ENCODE measurements at places on chromosomes 7 and 10.

DNA sequence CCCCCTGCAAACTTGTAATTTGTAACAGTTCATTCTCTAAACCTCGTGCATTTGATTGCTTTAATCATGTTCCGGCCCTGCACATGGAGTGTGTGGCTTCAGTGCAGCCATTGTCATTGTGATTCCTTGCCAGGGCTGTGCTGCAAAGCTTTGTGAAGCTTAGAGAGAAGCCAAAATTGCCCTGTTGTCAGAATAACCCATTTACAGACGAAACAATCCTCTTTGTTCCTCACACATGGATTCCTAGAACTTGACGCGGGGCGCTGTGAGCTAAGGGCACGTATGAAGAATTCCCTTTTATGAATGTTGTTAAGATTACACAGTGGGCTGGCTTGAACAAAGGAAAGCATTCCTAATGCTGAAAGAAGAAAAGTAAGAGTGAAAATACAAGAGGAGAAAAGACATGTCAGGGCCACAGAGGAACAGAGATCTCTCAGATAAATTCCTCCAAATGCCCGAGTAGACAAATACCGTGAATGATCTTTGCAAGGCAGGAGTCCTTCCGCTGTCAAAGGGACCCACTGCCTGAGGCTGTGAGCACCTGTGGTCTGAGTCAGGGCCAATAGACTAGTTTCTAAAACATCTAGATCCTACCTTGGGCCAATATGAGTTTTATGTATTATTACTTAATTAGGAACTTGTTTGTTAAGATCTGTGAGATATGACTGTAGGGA, 205.4 kb upstream of the C7orf33 start:
- DNase-seq: no peak

- no peak for DNase-seq
Observed at GRCh38 chr10:47452495-47453140, 31.3 kb downstream of the ANXA8 start.

DNA sequence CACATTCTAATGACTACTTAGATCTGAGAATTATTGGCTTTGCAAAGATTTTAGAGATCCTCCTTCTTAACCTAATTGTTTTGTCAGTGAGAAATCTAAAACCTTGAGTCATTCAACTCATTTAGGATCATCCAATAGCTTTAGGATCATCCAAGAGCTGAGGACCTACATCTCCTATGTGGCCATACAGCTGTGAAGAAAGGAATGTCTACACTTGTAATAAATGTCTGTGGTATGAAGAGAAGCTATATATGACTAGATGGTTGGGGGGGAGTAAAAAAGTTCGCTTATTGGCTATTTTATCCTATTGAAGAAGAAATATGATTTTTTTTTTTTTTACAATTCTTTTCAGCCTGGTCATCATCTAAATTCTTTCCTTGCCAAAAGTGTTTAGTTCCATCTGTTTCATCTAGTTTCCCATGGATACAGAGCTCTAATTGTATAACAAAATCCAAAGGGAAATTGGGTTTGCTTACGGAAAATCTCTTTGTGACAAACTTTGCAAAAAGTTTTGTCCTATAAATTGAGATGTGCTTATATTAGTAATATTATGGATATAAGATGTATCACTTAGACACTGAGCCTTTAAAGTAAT, 196.7 kb downstream of the PRKG1 start:
- no peak for DNase-seq

- no peak for DNase-seq
Observed at GRCh38 chr7:84144935-84145334, 49.7 kb downstream of the SEMA3A start.

GRCh38 chr10:124366343-124366742, 52.4 kb downstream of the OAT start:
- no peak for DNase-seq

GRCh38 chr10:32350811-32351350, 3.9 kb upstream of the EPC1 start:
- DNase-seq: no peak

- DNase-seq: peak; percentile 3
Observed at GRCh38 chr7:18610331-18610948, 114.9 kb downstream of the HDAC9 start.

- DNase-seq: no peak
Observed at GRCh38 chr10:63142136-63142535, 9.0 kb downstream of the NRBF2 start.

- no peak for DNase-seq
Observed at GRCh38 chr10:69398466-69398865, 18.3 kb downstream of the TACR2 start.

GRCh38 chr7:131424219-131424822, 96.6 kb downstream of the MKLN1 start:
- peak; percentile 30 for DNase-seq

DNA sequence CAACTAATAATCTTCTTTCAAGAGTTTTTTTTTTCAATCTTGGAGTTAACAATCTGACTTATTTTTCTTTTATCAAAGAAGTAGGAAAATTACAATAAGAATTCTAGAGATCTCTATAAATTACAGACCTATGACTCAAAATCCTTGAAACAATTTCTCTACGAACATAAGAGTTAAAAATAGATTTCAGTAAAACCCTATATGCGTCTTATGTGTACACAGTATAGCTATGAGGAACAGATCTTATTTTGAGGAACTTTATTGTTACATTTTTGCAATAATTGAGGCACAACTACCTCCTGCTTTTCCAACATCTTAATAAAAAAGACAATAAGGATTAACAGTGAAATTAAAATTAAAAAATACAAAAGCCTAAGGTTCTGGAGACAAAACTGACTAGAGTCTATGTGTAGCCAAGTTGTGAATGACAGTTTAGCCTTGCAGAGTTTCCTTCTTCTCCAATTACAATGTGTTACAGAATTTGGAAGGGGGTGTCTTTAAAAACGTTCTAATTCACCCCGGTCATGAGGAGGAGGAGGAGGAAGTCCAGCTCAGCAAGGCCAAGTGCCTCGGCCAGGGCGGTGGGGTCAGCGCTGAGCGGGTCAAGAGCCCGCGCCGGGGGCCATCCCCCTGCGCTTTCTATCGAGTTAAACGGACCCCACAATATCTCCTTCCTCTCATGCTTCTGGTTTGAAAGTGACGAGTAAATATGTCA, 40.5 kb downstream of the AMZ1 start:
- DNase-seq: no peak

DNA sequence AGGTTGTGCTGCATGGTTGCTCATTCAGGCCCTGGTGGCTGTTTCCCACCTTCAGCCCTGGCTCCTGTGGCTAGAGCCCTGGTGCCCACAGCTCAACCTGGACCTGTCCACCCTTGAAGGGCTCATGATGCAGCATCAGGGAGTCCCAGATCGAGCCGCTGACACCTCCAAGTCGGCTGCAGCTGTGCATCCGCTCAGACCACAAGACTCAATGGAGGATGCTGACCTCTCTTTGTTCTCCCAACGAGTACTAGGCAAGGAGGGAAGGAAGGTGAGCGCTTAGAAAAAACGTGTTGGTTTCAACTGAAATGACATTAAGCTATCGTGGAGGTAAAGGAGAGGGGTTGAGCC, 9.5 kb upstream of the C10orf95 start:
- no peak for DNase-seq

DNA sequence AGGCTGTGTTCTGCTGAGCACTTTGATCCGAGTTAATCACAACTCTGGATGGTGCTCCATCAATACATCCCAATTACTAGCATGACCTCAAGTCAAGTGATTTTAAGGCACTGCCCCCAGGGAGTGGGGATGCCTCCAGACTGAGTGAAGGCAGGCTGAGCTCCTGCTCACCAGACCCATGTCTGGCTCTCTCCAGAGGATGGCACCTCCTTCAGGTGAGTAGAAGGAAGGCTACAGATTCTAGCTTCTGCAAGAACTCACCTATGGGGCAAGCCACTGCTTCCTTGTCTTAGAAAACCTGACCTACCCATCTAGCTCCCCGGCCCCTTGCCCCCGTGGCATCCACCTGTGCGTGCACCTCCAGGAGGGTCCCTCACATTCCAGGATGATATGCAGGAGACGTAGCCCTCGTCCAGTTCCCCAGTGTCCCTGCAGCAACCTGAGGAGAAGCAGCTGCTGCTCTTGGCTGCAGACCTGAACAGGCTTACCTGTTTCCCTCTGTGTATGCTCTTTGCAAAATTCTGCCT, 390.3 kb downstream of the GRID1 start:
- DNase-seq: no peak

- no peak for DNase-seq
Observed at GRCh38 chr10:88377510-88377909, 205.6 kb downstream of the RNLS start.

DNA sequence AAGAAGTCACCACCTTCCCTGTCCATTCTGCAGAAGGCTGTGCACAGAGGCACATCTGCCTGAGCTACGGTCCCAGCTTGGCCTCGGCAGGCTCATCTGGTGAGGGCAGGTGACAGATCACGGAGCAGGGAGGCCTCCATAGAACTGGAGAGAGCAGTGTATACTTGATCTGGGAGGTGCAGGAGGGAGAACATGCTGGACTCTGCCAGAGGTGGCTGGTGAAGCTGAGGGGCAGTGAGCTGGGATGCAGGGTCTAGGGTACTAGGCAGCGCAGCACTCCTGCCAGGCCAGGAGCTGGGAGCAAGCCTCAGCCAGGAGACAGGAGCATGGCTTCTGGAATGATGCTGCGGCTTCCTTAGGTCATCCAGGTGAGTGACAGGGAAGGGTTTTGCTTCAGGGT, 553.0 kb downstream of the TCERG1L start:
- no peak for DNase-seq

GRCh38 chr7:25770235-25770634, 381.8 kb upstream of the NFE2L3 start:
- DNase-seq: no peak

DNA sequence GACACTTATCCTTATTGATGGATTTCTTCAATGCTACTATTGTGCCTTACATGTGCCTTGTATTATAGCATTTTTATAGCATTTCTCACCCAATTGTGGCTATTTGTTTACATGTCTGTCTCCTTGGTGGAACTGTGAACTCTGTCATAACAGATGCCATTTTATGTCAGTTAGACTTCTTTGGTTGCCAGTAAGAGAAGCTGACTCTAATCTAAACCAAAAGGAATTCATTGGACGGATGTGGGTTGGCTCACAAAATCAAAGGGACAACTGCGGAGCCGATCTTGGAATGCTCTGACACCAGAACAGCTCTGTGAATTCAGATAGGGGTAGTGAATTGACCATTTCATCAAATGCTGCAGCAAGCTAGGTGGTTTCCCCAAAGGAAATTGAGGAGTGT, 15.0 kb downstream of the GARIN1A start:
- no peak for DNase-seq

DNA sequence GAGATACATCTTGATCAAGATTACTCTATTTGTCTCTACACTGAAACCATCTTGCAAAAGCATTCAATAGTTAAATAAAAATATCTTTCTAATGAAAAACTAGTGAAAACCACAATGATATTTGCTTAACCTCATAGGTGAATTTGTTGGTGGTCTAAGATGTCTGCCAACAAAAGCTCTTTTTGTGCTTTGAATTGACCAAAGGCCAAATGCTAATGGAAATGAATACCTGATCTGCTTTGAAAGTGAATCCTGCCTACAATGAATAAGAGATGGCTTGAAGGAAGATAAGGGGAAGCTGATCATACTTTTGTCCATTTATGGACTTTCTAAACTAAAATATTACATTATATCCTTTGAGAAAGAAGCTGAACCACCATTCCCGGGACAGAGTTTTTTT, 228.9 kb upstream of the ETV1 start:
- no peak for DNase-seq

- no peak for DNase-seq
Observed at GRCh38 chr7:107118109-107118900, 50.5 kb upstream of the HBP1 start.

DNA sequence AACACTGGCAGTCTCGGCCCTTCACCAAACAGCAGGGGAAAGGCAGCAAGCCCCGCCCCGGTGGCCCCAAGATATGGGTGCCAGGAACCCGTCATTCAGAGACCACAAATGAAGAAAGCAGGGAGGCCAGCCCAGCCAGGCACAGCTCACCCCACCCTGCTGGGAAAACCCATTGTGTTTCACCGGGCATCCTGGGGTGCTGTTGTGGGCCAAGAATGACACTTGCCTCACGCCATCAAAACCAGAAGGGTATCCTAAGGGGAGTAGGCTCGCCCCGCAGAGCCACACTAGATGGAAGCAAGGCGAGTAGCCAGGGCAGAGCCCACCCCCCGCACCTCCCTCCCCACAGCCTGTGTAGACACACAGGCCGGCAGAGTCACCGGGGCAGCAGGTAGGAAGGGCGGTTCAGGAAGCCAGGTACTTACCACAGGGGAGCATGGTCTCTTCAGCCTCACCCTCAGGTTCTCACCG, 72.5 kb upstream of the KCNMA1 start:
- no peak for DNase-seq

GRCh38 chr10:70893227-70894006, 5.1 kb upstream of the PCBD1 start:
- DNase-seq: no peak

GRCh38 chr7:155276042-155276799, 21.5 kb upstream of the INSIG1 start:
- no peak for DNase-seq

DNA sequence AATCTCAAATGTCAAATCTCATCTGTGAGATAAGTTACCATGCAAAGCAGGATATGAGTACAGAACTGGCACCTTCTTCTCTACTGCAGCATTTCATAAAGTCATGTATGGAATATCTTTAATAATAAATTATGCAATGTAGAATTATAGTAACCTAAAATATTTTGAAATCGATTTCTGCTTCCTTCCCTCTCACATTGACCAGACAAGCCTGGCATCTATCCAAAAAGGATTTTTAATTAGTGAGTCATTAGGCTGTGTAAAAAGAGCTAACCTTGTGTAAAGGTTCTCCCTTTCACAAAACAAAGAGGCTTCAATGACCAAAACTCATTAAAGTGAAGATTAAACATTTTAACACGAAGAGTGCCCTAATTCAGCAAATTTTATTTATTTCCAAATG, 48.8 kb upstream of the EXOC6 start:
- DNase-seq: no peak

DNA sequence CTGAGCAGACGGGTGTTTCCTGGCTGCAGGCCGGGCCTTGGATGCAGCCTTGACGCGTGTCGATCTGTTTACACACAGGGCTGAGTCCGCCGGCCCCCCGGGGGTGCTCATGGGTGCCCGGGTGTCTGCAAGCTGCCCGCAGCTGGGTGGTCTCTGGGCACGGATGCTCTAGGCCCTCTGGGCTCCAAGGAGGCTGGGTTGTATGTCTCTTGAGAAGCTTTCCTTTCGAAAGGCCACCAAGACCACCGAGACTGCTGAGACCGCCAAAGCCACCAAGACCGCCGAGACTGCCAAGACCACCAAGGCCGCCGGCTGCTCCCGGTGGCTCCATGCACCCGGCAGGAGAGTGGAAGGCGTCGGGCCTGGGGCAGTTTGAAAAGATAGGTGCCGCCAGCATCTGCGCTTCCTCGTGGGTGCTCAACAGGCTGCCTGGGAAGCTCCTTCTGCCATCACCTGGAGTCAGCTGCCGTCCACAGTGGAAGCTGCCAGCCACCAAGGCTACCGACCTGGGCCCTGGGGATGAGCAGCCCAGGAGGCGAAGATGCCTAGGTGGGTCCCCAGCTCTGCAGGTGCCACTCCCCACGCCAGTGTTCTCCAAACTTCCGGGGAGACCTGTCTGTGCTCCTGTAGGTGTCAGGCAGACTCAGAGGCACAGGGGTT, 121.1 kb downstream of the INPP5A start:
- DNase-seq: no peak
